ENCODE measurements at places on chromosomes 13 and 19.

- no peak for DNase-seq
These were observed 792.6 kb upstream of the GPC6 start for GRCh38 chr13:92433963-92434362.

DNA sequence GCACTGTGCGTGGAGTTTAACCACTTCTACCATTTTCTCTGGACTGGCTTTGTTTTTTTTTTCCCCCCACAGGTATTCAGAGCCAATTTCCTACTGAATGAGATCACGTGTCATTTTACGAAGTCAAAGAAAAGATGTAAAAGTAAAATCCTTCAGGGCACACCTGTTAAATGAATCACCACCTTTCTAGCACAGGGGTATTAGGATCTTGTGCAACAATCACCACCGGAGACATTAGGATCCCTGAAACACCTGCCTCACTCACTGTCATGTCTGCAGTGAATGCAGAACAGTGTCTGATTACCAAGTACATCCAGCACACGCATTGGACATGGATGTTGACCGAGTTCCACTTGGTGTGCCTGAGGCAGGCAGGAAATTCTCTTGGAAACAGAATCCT lies 17.2 kb downstream of the BRD4 start:
- DNase-seq = no peak

DNA sequence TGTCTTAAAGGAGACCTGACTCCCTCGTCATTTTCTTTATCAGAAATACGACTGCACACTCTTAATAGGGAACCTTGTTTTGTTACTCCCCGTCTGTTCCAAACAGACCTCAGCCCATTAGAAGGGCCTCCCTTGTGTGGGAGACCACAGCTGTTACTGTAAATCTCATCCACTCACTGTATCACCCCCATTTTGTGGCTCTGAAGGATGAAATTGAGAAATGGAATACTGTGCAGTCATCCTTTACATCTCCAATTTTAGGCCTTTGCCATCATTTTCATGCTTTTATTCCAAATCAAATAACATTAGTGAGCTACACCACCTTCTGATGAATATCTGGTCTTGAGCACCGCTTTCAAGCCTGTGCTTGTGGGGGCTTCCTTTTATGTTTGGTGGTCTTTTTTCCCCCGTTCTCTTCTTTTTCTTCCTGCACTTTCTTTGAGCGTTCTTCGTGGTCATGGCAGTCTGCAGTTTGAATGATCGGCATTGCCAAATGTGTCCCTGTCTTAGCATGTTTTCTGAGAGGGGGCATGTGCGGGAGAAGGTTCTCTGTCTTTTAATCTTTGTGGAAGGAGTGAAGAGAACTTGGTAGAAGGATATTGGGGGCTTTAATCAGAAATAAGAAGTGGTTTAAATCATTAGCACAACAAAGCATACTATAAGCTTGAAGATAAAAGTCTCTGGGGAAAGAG lies 65.8 kb downstream of the GGACT start:
- no peak for DNase-seq

- no peak for DNase-seq
These were observed 211.9 kb downstream of the ZNF536 start for GRCh38 chr19:30584090-30584489.

DNA sequence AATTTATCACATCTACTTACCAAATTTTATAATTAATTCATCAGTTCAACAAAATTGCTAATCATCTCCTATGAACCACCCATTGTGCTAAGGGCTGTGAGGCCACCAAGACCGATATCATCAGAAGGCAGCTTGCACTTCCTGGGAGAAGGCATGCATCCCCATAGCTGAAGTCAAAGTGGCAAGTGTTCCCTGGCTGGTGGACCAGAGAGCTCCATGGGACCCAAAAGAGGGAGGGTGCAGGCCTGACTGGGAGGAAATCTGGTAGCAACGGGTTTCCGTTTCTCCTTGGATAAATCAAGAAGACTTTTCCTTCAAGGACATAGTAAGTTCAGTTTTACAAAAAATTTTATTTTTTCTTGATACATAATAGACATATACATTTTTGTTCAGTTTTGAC lies 325.2 kb downstream of the FGF9 start:
- DNase-seq = no peak

GRCh38 chr19:28242317-28242927 lies 970.5 kb downstream of the UQCRFS1 start:
- DNase-seq = no peak

DNA sequence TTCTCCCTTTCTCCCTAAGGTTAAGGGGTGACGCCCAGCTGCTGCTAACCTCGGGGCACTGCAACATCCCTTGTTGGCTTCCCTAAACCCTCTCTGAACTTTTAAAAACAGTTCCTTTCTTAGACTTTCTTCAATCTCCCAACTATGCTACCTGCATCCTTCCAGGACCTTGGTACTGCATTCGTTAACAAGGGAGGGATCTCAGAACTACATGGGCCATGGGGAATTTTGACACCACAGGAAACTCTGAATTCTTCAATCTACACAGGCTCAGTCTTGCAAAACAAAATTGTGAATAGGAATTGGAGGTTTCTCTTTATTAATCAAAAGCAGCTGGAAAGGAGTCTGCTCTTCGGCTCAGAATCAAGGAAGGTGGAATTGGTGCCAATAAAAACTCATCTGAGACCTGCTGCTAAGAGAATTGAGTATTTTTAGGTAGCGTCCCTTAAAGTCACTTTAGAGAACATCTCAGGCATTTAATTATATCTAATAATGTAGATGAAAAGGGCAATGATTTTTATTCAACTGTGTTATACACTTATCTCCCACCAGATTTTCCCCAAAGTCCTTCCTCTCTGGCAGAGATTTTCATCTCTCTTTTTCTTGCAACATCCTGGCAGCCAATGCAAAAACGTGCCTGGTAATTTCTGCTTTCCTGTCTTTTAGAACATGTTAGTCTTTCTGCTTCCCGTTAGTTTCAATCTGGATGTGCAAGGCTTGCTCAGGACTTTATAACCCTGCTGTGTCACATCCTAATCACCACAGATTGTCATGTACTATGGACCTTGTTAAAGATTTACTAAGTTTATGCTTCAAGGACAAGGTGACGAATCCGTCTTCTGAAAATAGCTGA lies 69.1 kb upstream of the SLC15A1 start:
- no peak for DNase-seq

DNA sequence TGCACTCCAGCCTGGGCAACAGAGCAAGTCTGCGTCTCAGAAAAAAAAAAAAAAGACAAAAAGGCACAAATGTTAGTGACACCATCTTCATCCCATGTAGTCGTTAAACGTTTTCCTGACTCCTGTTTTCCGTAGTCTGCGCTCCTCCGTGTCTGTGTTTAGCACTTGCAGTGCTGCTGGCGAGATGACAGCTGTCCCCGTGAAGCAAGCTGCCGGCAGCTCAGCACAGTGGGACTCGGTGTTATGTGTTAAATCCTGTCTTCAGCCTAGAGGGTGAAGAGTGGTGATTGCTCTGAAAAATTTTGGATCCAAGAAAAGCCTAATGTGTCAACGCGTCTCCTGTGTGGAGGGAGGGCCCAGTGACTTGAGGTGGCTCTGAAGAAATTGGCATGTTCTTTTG lies 18.4 kb downstream of the UBXN6 start:
- no peak for DNase-seq

GRCh38 chr13:95547531-95548167 lies 4.9 kb upstream of the CLDN10 start:
- DNase-seq = no peak

DNA sequence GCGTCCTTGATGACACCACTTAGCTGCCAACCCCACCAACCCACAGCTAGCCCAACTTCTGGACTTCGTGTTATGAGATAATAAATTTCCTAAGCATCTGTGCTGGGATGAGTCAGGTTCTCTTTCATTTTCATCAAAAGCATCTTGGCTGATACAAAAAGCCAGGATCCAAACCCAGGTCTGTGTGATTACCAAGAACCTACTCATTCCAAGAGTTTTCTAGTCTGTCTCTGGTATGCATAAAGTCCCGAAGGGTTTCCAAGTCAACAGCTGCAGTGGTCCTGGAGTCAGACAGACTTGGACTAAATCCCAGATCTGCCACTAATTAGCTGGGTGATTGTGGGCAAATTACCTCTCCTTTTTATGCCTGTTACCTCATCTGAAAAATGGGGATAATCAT lies 55.5 kb upstream of the SERP2 start:
- no peak for DNase-seq

DNA sequence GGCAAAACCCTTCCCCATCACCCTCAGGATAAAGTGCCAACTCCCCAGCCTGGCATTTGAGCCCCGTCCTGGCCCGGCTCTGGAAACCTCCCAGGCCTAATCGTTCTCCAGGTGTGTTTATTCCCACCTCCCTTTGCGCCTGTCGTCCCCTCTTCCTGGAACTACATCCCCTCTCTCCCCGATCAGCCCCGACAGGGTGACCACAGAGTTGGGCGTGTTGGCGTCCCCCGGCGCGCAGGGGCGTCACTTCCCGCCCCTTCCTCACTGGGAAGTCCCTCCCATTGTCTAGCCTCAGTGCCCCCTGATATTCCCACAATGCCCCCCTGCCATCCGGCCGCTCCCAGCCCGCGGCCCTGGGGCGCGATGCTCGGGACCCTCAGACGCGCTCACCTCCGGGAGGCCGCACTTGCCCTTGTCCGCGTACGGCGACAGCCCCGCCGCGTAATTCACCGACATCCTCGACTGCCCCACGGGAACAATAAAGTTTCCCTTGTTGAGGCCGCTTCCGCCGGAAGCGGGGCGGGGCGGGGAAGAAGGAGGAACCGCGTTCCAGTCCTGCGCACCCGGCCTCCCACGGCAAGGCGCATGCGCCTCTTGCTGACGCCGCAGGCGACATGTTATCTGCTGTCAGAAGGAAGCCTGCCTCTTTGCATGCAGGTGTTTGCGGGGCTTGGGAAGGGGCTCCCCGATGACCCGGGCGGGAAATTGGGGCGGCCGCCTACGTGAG lies at the start of the genes ANKRD24 and SIRT6:
TSS of gene ANKRD24 (plus strand) at position 606 of the 727 bp plus-strand sequence. CDS start 3,737 bp downstream, outside the sequence.
TSS of gene SIRT6 (minus strand) at position 480 of the 727 bp plus-strand sequence. CDS start at position 456, 24 bp downstream.
- DNase-seq = peak; percentile 94

DNA sequence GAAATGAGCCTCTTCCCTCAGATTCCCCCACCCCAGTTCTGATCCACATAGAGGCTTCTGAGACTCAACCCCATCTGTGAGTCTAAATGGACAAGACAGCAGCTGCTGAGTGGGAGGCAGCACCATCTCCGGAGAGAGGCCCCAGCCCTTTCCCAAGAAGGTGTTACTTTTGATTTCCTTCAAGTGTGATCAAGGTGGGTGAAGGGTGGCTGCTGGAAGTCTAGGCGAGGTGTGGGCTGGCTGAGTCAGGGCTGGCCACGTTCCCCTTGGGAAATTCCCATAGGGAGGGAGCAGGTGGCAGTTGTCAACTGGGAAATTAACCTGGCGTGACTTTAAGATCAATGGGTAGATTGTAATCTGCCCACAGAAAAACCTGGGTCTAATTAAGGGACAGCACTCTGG lies 148.0 kb downstream of the FOXO1 start:
- DNase-seq = peak; percentile 30

DNA sequence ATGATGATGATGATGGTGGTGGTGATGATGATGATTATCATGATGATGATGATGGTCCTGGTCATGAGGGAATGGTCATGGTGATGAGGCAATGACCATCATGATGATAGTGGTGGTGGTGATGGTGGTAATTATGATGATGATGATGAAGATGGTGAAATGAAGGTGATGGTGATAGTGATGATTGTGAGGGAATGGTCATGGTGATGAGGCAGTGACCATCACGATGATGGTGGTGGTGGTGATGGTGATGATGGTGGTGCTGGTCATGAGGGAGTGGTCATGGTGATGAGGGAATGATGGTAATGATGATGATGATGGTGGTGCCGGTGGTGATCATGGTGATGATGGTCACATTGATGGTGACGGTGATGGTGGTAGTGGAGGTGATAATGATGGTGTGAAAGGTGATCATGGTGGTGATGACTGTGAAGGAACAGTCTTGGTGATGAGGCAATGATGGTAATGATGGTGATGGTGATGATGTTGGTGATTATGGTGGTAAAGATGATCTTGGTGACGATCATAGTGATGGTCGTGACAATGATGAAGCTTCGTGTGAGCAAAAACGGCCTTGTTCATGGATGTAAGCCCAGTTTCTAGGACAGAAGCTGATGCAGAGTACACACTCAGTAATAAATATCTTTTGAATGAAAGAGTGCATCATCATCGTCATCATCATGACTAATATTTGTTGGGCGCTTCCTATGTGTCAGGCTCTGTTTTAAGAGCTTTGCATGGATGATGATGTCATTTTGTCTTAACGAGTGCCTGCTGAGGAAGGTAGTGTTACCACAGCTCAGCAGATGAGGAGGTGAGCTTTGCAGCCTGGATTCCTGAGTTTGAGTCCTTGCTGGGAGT lies 17.3 kb downstream of the SBK2 start:
- DNase-seq = no peak
